ENCODE measurements at places on chromosomes 12 and 14.

DNA sequence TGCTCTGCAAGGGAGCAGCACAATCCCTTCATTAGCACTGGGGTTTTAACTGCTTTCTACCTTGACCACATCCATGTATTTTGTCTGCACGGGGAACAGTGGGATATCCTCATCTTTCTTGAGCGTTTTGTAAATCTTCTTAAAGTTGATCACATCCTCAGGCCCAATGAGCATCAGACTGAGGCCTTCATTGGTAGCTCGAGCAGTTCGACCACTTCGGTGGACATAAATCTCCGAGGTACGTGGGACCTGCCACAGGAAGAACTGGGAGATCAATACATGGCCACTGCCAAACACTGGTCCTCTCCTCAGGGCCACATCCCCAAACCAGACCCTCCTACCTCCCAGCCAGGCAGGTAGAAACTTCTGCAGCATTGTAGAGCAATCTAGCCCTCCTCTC is 26.1 kb downstream of the DDX24 start:
- DNase-seq, result no peak
- peaks cover 90% of the 10 kb centered on the region for H3K36me3 ChIP-seq
- H3K4me3 ChIP-seq, result no peak overlapping the region
- H3K27ac ChIP-seq, result no peak overlapping the region

DNA sequence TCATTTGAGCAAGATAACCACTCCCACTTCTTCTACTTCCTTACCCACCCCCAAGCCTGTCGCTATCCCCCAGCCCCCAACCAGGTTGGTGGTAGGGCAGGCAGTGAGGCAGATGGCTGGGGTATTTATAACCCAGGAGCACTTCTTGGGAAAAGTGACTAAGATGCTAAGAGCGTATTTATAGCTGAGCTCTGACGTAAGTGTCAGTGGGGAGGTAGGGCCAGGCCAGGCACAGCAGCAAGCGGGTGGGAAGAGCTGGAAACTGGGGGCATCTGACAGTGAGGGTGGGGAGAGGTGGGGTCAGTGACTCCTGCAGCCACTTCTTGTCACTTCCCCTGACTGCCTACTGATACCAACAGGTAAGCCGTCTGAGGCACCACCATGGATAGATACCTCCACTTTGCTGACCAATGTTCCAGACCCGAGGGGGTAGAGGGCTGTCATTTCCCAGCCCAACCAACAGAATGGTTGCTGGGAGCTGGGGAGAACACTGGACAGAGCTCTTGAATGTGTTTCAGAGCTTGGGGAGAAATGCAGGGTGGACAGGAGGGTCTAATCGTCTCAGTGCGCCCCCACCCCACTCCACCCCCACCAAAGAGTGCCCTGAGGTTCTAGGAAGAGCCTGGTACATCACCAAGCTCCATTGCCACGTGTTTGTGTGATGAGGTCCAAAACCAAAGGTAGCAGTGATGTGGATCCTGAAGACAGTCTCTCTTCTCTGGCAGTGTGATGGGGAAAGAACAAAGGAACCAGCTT is 2.7 kb upstream of the INHBE start:
- H3K4me3 ChIP-seq, result no peak overlapping the region
- H3K27me3 ChIP-seq, result no peaks in the 10 kb centered on the region
- H3K27ac ChIP-seq, result peak overlapping the region; percentile 70
- H3K4me1 ChIP-seq, result peaks cover 38% of the 10 kb centered on the region
- no peak for DNase-seq
- H3K36me3 ChIP-seq, result no peaks in the 10 kb centered on the region

- DNase-seq, result no peak
- H3K36me3 ChIP-seq, result no peaks in the 10 kb centered on the region
- H3K4me3 ChIP-seq, result no peak overlapping the region
- no peaks in the 10 kb centered on the region for H3K27me3 ChIP-seq
Observed at GRCh38 chr14:68262567-68262966, 443.0 kb downstream of the RAD51B start.

GRCh38 chr12:68370006-68370590 is 37.9 kb upstream of the MDM1 start:
- no peaks in the 10 kb centered on the region for H3K27me3 ChIP-seq
- no peak for DNase-seq
- peaks cover 24% of the 10 kb centered on the region for H3K4me1 ChIP-seq

GRCh38 chr12:76952995-76953394 is 74.2 kb upstream of the CSRP2 start:
- H3K4me1 ChIP-seq, result peaks cover 14% of the 10 kb centered on the region
- no peaks in the 10 kb centered on the region for H3K36me3 ChIP-seq
- H3K4me3 ChIP-seq, result no peak overlapping the region
- H3K27me3 ChIP-seq, result no peaks in the 10 kb centered on the region
- DNase-seq, result no peak
- H3K27ac ChIP-seq, result no peak overlapping the region

DNA sequence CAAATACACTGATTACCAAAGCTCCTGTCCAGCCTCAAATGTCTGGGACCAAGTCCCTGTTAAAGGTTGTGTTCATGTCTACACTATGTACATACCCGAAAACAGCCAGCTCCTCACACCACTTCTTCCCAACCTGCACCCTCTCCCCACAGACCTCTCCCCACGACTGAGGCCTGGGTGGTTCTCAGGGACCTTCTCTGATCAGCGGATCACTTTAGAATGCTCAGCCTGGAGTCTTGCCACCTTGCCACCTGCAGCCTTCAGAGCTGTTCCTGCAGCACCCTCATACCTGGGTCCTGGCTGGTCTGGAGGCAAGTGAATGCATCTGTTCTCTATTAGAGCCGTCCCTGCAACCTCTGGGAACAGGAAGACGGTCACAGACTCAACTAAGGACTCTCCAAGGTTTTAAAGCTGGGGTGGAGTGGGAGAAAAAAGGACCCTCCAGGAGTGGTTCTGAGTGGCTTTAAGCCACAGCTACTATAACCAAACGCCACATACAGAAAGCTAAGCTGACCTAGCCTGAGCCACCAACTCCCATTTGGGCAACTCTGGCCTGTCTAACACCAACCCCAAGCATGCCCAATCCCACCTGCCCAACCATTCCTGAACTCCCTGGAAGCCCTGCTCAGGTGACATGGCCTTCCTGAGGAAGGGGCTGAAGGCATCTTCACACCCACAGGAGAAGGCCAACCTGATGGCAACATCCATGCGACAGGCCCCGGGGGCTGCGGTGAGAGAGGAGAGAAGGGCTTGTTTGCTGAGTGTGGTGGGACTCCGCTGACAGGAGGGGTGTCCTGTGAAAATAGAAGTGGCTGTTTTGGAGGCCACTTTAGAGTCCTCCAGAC is 8.6 kb downstream of the KRT2 start:
- no peak overlapping the region for H3K4me3 ChIP-seq
- no peaks in the 10 kb centered on the region for H3K4me1 ChIP-seq
- H3K36me3 ChIP-seq, result no peaks in the 10 kb centered on the region
- H3K27me3 ChIP-seq, result no peaks in the 10 kb centered on the region

DNA sequence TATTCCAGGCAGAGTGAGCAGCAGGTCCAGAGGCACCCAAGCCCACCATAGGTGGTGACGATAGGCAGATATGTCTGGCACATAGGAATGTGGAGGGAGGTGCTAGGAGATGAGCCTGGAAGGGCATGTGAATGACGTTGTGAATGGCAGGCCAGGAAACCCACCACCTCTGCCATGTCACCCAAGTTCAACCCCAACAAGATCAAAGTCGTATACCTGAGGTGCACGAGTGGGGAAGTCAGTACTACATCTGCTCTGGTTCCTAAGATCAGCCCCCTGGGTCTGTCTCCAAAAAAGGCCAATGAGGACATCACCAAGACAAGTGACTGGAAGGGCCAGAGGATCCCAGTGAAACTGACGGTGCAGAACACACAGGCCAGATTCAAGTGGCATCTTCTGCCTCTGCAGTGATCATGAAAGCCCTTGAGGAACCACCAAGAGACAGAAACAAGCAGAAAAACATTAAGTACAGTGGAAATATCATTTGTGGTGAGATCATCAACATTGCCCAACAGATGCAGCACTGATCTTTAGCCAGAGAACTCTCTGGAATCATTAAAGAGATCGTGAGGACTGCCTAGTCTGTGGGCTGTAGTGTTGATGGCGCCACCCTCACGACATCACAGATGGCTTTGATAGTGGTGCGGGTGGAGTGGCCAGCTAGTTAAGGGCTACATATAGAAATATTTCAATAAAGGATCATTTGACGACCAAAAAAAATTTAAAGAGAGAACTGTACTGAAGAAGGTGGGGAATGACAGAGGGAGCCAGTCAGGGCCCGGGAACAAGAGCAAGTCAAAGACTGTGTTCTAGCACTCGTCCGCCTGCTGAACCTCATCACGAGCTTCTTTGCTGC is 99.7 kb downstream of the ZFP36L1 start:
- no peak overlapping the region for H3K27ac ChIP-seq
- no peak for DNase-seq
- peaks cover 37% of the 10 kb centered on the region for H3K4me1 ChIP-seq
- no peak overlapping the region for H3K4me3 ChIP-seq

DNA sequence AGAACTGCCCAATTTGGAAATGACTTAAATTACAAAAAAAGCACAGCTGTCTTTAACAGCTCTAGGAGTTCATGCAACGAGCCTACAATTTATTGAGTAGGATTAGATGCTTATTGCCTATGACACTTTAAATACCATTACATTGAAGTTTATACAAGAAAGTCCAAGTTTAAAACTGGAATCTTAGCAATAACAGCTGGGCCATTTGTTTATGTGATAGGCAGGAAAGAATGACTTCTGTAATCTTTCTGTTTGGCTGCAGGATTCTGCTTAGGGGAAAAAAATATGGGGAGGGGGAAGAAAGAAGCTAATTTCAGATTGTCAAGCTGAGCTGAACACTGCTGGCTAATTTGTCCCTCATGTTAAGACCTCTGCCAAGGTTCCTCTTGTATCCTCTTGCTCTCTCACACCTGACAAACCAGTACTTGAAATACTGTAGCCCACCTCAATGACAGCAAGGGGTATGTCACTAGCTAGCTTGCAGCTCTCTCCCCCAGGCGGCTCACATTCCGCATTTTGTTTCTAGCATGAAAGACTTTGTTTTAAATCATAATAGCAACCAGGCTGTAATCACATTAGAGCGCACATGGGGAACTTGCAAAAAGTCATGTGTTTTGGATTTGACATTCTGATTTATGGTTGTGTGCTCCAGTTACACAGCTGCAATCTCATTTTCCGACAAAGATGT is 384.8 kb downstream of the BMP4 start:
- H3K36me3 ChIP-seq, result peaks cover 20% of the 10 kb centered on the region
- H3K27me3 ChIP-seq, result no peaks in the 10 kb centered on the region
- peaks cover 34% of the 10 kb centered on the region for H3K4me1 ChIP-seq
- no peak overlapping the region for H3K4me3 ChIP-seq
- H3K27ac ChIP-seq, result peak overlapping the region; percentile 19
- peak; percentile 17 for DNase-seq

- no peak for DNase-seq
- no peak overlapping the region for H3K27ac ChIP-seq
- H3K4me3 ChIP-seq, result no peak overlapping the region
- no peaks in the 10 kb centered on the region for H3K4me1 ChIP-seq
Observed at GRCh38 chr14:100874411-100875091, 29.0 kb downstream of the RTL1 start.

DNA sequence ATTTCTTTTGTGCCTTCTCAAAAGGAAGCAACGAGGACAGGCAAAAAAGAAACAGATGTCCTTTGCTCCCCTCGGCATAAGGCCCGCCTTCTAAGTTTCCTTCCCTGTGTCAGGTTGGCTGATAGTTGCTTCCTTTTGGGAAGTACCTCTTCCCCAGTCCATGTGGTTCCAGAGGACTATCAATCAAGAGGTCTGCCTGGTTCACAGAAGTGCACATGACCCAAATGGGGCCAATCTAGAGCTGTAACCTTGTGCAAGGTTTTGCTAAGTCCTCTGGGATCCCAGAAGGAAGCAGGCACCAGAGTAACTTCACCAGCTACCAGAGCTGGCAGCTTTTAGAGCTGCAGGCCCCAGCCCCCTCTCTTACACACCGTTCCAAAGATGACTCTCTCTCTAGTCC is 42.6 kb downstream of the TMEM63C start:
- DNase-seq, result no peak
- H3K4me1 ChIP-seq, result peaks cover 52% of the 10 kb centered on the region
- 0 out of 2 replicates have a peak overlapping the region, but pooled peaks have one; percentile 17 for H3K27ac ChIP-seq
- H3K27me3 ChIP-seq, result no peaks in the 10 kb centered on the region
- H3K36me3 ChIP-seq, result no peaks in the 10 kb centered on the region

DNA sequence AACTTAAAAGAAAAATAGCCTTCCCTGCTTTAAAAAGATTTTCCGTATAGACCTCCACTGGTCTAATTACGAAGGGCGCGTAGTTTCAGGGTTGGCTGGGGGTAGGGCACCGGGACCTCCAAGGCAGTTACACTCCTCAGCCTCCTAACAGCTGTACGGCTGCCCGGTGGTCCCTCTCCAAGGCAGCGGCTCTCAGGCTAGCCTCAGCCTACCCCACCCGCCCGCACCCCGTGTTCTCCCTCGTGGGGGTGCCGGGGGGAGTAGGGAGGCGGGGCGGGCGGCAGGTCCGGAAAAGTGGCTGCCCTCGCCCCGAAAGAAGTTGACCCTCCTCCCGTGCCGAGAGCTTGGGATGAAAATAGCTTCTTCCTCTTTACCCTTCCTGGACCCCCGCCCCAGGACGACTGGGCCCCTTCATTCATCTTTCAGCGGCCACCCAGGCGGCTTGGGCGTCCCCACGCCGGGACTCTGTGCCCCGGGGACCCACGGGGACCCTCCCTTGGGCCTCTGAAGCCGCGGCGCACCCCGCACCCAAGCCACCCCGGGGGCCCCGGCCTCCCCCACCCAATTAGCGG is 991 bp upstream of the RCOR1 start:
- peaks cover 5% of the 10 kb centered on the region for H3K27me3 ChIP-seq
- H3K4me1 ChIP-seq, result peaks cover 41% of the 10 kb centered on the region
- peak; percentile 34 for DNase-seq
- H3K27ac ChIP-seq, result peak overlapping the region; percentile 88

DNA sequence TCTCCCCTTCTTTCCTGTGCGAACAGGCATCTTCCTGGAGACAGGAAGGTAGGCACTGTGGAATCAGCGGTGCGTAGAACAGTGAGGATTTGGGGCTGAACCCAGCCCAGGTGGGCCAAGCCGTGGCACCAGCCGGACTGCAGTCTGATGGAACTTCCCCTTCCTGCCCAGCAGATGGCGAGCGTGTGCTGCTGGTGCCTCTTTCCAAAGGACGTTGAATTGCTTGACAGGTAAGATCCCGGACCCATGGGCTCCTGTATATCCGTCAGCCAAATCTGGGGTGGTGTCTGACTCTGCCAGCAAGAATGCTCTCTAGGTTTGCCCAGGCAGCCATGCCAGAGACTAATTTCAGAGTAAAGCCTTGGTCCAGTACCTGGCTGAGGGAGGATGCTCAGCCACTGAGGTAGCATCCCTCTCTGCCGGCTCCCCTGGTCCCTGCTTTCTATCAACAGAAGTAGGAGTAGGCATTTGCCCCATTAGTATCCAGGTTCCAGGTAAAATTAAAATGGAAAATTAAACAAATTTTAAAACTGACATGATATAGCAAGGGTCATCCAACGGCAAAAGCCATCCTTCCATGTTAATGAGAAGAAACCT is 21.1 kb upstream of the KCNA5 start:
- peak; percentile 67 for DNase-seq
- H3K36me3 ChIP-seq, result no peaks in the 10 kb centered on the region
- no peak overlapping the region for H3K27ac ChIP-seq
- no peak overlapping the region for H3K4me3 ChIP-seq
- peaks cover 26% of the 10 kb centered on the region for H3K4me1 ChIP-seq

GRCh38 chr12:68904351-68904962 is 28.5 kb downstream of the CPM start:
- DNase-seq, result no peak
- H3K27ac ChIP-seq, result no peak overlapping the region
- H3K4me1 ChIP-seq, result peaks cover 4% of the 10 kb centered on the region
- H3K36me3 ChIP-seq, result no peaks in the 10 kb centered on the region
- H3K4me3 ChIP-seq, result no peak overlapping the region

- H3K4me1 ChIP-seq, result no peaks in the 10 kb centered on the region
- peaks cover 40% of the 10 kb centered on the region for H3K27me3 ChIP-seq
- no peak overlapping the region for H3K27ac ChIP-seq
- no peak overlapping the region for H3K4me3 ChIP-seq
- DNase-seq, result no peak
Observed at GRCh38 chr14:92316176-92316575, 6.8 kb upstream of the SLC24A4 start.

Data from WTC11 (cell line).